ENCODE measurements at places on chromosomes 5 and 9. TPM values are rescaled to one million over a fixed set of nuclear protein-coding genes. Genes with fewer than 3 reads are reported as not detected.

SLC31A2 gene
- 1.8 TPM for polyA plus RNA-seq

NEURL1B gene
- 2.1 TPM for polyA plus RNA-seq

TRMT10B gene
- polyA plus RNA-seq: 10.8 TPM

PCDHGB4 gene
- 3.0 TPM for polyA plus RNA-seq

OGN gene
- 2.2 TPM for polyA plus RNA-seq

ZNG1F gene
- polyA plus RNA-seq: 14.0 TPM

CD14 gene
- 0.17 TPM for polyA plus RNA-seq

F12 gene
- polyA plus RNA-seq: 8.1 TPM

GTF2H2 gene
- polyA plus RNA-seq: 58.8 TPM

GRIN1 gene
- polyA plus RNA-seq: 2.7 TPM

DMRT3 gene
- polyA plus RNA-seq: not detected

ZNF300 gene
- polyA plus RNA-seq: 15.1 TPM

ORM2 gene
- 0.76 TPM for polyA plus RNA-seq

PTGS1 gene
- 0.10 TPM for polyA plus RNA-seq

RRAGA gene
- polyA plus RNA-seq: 36.1 TPM

HMHB1 gene
- not detected for polyA plus RNA-seq

TUBB4B gene
- 389 TPM for polyA plus RNA-seq

C9 gene
- polyA plus RNA-seq: not detected

PCDHB15 gene
- polyA plus RNA-seq: 4.9 TPM

PLAA gene
- polyA plus RNA-seq: 21.3 TPM

SEC24A gene
- 8.1 TPM for polyA plus RNA-seq

FOXD1 gene
- not detected for polyA plus RNA-seq

N4BP3 gene
- polyA plus RNA-seq: 10.9 TPM

TDRD7 gene
- 1.7 TPM for polyA plus RNA-seq

PCDHGA9 gene
- polyA plus RNA-seq: 0.54 TPM

PCDHB14 gene
- polyA plus RNA-seq: 0.71 TPM

FBP1 gene
- 3.0 TPM for polyA plus RNA-seq

ENHO gene
- polyA plus RNA-seq: 17.5 TPM

CDH9 gene
- polyA plus RNA-seq: 0.26 TPM

SPATA31C1 gene
- polyA plus RNA-seq: not detected

GABRA1 gene
- polyA plus RNA-seq: 0.42 TPM
